Retina (tissue), 1 donor: ENCODE measurements at places on chromosomes 16 and 17.
A peak's percentile ranks its signal among the peaks of the same experiment; 100 is the strongest.

GRCh38 chr16:53549970-53550690 lies 47.1 kb upstream of the AKTIP start:
- peak; percentile 82 for DNase-seq

- no peak for DNase-seq
These were observed 44.4 kb downstream of the HAPSTR1 start for GRCh38 chr16:9135797-9136196.

GRCh38 chr17:72976971-72977770 lies 115.3 kb downstream of the SLC39A11 start:
- DNase-seq = no peak

DNA sequence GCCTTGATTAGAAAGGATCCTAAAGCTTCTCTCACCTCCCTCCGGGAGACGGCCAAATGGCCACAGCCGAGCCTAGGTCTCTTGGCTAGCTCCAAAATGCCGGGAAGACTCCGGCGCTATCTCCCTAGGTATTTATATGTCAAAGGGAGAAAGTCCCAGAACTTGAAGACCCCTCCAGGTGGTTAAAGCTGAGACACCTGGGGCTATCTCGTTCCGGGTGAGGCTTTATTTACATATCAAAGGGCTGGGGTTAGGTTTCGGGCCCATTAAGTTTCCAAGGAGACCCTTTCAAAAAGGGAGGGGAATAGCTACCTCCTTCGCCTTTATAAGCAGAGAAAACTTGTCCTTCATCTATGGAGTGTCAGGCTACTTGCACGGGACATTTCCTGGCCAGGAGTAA lies 70.9 kb upstream of the KIFC3 start:
- no peak for DNase-seq

- DNase-seq = no peak
These were observed 352.7 kb downstream of the CA10 start for GRCh38 chr17:51805765-51806164.

GRCh38 chr16:56258508-56259424 lies 67.5 kb downstream of the GNAO1 start:
- peak; percentile 47 for DNase-seq

DNA sequence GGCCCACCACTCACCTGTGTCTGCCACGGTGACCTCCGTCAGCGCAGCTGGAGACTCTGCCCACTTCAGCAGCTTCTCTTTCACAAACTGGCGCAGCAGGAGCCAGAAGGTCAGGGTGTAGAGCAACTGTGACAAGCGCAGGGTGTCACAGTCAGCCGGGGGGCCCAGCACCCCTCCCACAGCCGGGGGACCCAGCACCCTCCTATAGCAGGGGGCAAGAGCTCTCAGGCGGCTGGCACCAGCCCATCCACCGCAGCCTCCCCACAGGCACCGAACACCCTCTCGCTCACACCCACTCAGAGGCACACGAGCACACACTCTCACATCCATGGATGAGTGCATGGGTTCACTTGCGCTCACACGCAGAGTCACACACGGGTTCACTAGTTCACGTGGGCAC lies 28.8 kb downstream of the CTU2 start:
- DNase-seq = no peak

DNA sequence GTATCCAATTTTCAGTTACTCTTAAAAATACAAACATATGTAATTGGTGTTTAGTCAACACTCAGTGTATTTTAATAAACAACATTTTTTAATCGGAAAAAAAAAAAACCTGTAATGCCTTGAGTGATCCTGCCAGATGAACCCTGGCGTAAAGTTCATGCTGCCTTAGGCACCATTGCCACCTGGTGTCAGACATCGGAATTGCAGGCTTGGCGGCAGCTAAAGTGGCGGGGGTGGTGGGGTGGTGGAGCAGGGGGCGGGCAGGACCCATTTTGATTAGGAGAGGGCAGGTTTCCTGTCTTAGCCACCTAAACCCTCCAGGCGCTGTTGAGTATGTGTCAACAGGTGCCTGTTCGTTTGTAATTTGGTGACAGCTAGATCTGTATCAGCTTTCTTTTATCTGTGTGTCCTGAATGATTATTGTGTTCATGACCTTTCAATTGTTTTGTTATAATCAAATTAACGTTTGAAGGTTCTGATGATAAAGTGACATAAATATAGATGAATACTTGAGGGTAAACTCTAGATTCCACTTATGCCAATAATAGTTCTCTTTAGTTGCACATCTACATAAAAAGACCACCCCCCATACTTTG lies 588.7 kb downstream of the CDH13 start:
- DNase-seq = no peak

DNA sequence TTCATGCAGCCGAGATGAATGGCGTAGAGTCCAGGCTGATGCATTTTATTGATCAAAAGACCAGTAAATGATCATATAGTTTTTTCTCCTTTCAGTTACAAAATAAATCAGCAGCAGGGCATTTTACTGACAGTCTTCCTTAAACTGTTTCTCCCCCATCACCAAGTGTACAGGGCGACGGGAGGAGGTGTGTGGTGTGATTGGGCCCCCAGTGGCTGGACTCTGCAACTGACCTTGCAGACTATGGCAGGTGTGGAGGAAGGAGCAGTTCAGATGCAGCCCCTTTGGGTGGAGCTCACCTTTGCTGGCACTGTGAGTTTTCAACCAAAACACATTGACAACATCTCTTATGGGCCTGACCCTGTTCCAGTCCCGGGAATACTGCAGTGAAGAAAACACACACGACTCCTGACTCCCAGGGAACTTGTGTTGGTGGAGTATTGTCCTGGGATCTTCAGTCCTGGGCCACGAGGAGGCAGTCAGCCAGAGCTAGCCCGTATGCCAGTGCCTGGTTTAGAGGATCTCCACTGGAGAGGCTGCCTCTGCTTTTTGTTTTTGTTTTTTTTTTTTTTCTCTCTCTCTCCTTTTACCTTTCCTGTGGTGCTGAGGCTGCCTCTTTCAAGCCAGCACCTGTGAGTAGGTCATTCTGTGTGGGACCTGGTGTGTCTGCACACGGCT lies 29.8 kb downstream of the KIAA0513 start:
- DNase-seq = no peak
